A673 (cell line): ENCODE measurements at places on chromosomes 6 and 20. TPM values are rescaled to one million over a fixed set of nuclear protein-coding genes. Genes with fewer than 3 reads are reported as not detected.

The GPX5 gene
- total RNA-seq = not detected in 2 replicates

The PBOV1 gene
- not detected in 2 replicates for total RNA-seq

The RING1 gene
- 43.3 and 47.5 TPM in 2 replicates for total RNA-seq

The OR12D3 gene
- not detected in 2 replicates for total RNA-seq

The SLC52A3 gene
- not detected in 2 replicates for total RNA-seq
